ENCODE measurements at places on chromosomes 2 and 18.

DNA sequence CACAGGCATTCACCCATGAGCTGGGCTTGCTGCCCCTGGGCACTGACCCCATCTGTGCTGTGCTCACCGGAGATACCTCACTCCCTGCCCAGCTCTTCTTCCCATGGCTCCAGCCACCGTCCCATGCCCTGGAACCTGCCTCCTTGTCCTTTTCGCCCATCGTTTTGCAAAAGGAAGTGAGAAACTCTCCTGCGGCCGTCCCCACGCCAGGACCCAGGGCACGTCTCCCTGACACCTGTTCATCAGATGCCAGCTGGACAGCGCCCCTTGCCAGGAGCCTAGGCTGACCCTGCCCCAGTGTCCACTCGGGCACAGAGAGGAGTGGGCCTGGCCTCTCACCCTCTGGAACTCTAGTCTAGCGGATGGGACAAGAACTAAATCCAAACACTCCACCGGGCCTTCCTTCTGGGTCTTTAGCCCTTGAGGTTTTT is 238.6 kb downstream of the SEPTIN10 start:
- no peak for DNase-seq

GRCh38 chr18:64082054-64082453 is 66.8 kb downstream of the LINC00305 start:
- DNase-seq: no peak

DNA sequence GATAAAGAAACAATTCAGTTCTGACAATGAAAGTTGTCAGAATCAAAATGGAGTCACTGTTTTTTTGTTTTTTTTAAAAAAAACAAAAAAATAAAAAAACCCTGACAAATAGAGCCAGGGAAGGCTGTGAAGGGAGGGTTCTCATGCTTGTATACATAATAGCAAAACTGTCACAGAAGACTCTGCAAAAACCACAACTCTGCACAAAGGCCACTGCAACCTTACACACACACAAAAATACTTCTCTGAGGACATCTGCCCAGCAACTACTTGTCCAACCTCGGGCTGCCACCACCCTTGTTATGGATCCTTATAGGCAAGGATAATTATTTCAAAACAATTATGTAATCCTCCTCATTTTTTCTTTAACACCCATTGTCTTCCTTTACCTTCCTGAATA is 41.9 kb upstream of the C2orf66 start:
- no peak for DNase-seq

DNA sequence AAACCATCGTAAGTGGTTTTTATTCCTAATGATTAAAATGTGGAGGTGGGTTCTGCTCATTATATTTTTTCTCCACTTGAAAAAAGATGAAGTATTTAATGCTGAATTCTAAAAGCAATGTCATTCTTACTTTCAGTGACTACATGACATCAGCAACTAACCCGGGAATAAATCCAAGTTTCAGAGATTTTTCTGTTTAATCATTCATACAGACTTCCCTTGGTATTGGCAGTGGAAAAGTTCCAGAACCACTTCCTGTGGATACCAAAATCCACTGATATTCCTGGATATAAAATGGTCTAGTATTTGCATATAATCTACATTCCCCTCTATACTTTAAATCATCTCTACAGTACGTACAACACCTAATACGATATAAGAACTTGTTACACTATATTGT is 128.6 kb downstream of the ZNF532 start:
- DNase-seq: peak; percentile 60

GRCh38 chr2:158273791-158274190 is 172.1 kb downstream of the UPP2 start:
- DNase-seq: no peak

DNA sequence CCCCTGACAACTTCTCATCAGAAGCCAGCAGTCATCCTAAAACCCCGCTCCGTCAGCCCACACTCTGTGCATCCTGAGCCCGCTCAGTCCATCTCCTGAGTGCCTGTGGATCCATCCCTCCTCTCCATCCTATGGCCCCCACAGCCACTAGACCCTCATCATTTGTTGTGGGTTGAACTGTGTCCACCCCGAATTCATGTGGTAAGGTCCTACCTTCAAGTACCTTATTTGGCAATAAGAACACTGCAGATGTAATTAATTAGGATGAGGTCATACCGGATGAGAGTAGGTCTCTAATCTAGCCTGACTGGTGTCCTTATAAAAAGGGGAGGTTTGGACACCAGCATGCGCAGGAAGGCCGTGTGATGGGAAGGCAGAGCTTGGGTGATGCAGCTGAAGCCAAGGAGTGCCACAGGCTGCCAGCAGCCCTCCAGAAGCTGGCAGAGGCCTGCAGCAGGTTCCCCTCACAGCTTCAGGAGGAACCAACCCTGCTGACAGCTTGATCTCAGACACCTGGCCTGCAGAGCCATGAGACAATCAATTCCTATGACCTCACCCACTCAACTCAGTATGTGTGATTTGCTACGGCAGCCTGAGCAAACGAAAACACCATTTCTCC is 192.4 kb downstream of the ZBTB7C start:
- DNase-seq: no peak

GRCh38 chr18:42719221-42719620 is 396.3 kb downstream of the RIT2 start:
- DNase-seq: no peak
